ENCODE measurements at places on chromosomes 12 and 14. TPM values are rescaled to one million over a fixed set of nuclear protein-coding genes. Genes with fewer than 3 reads are reported as not detected.

The SDS gene
- polyA plus RNA-seq: 0.17 TPM

The SPTB gene
- 2.7 TPM for polyA plus RNA-seq

The CLMN gene
- 7.8 TPM for polyA plus RNA-seq

The TSPAN8 gene
- polyA plus RNA-seq: 1.8 TPM

The MYO1H gene
- 0.39 TPM for polyA plus RNA-seq

The HCAR1 gene
- polyA plus RNA-seq: 0.38 TPM

The GPRC5A gene
- polyA plus RNA-seq: 25.0 TPM

The MIPOL1 gene
- 15.2 TPM for polyA plus RNA-seq

The DHH gene
- 0.55 TPM for polyA plus RNA-seq

The TAS2R9 gene
- not detected for polyA plus RNA-seq

The TSHR gene
- polyA plus RNA-seq: 0.26 TPM

The GALNT6 gene
- polyA plus RNA-seq: 1.4 TPM

The SLC5A8 gene
- not detected for polyA plus RNA-seq

The FGF23 gene
- polyA plus RNA-seq: not detected

The MAP3K9 gene
- 4.7 TPM for polyA plus RNA-seq

The DEPDC4 gene
- 10.6 TPM for polyA plus RNA-seq

The CACNA2D4 gene
- polyA plus RNA-seq: 2.4 TPM

The DHRS2 gene
- polyA plus RNA-seq: 0.37 TPM

The DTX1 gene
- 3.8 TPM for polyA plus RNA-seq

The IFNG-AS1 gene
- polyA plus RNA-seq: 0.13 TPM

The TGM1 gene
- polyA plus RNA-seq: 3.5 TPM

The INSM2 gene
- polyA plus RNA-seq: not detected

The PSMC1 gene
- 117 TPM for polyA plus RNA-seq

The PTPRO gene
- polyA plus RNA-seq: 1.5 TPM

The CLEC2A gene
- not detected for polyA plus RNA-seq

The PLEKHD1 gene
- polyA plus RNA-seq: 0.23 TPM

The EIF2S1 gene
- 62.7 TPM for polyA plus RNA-seq

The FKBP3 gene
- 97.7 TPM for polyA plus RNA-seq

The CAPS2 gene
- polyA plus RNA-seq: 4.2 TPM

The KCNK10 gene
- polyA plus RNA-seq: 0.20 TPM

The KRT2 gene
- polyA plus RNA-seq: not detected

The BAG5 gene
- 26.8 TPM for polyA plus RNA-seq

The KITLG gene
- 24.8 TPM for polyA plus RNA-seq

The GALNT16 gene
- polyA plus RNA-seq: 4.0 TPM

The KRT82 gene
- polyA plus RNA-seq: not detected

The ANKRD33 gene
- not detected for polyA plus RNA-seq

The STAC3 gene
- 4.0 TPM for polyA plus RNA-seq

The AKAP5 gene
- 1.8 TPM for polyA plus RNA-seq

The LRTM2 gene
- polyA plus RNA-seq: not detected

The KRT3 gene
- polyA plus RNA-seq: not detected

Measured in right lung (tissue), 10 donors.